ENCODE measurements at places on chromosomes 7 and 10.

- DNase-seq: no peak
Measured at GRCh38 chr10:124345521-124345920, 73.2 kb downstream of the OAT start.

GRCh38 chr10:71077796-71078453 lies 134.4 kb upstream of the UNC5B start:
- DNase-seq: no peak

DNA sequence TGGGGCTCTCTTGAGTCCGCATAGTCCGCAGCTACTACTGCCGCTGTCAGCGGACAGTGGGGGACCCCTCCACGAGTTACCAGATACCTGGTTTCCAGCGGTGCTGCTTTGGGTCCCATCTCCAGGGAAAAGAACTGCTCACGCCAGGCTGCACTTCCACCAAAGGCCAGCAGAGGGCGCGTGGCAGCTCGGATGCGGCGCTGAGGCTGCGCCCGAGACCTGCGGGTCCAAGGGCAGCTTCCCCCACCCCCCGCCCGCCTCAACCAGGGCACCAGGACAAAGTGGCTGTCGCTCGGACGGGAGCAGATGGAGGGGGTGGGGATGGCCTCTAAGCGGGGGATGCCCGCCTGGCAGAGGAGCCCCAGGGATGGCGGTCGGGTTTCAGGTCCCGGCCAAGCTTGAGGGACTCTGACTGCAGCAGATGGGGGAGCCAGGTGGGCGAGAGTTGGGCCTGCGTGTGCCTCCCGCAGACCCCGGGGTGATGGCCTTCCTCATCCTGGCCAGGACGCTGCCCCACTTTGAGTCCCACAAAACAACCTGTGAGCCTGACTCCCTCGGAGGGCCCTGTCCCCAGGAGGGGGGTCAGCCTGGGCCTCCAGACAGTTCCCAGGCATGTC lies 23.8 kb upstream of the ZNF735 start:
- DNase-seq: peak; percentile 36

DNA sequence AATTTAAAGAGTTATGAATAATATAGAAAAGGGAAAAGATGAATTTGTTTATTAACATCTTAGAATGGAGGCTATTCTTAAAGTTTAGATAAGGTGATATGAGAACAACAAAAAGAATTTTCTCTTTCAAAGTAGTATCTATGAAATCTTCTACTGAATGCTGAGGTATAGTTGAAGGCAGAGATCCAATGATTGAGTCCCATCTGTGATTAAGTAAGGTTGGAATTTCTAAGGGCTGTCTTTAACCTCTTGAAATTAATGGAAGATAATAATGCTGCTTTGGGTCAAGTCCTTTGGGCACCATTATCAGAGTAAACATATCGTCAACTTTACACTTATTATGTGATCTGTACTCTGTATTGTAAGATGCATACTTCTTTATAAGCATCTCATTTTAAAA lies 307.9 kb downstream of the PRKG1 start:
- no peak for DNase-seq

GRCh38 chr7:91514591-91514990 lies 250.4 kb downstream of the FZD1 start:
- no peak for DNase-seq

GRCh38 chr10:106982268-106982667 lies 182.2 kb downstream of the SORCS1 start:
- DNase-seq: no peak

GRCh38 chr10:61965703-61966395 lies 64.3 kb downstream of the ARID5B start:
- DNase-seq: no peak

DNA sequence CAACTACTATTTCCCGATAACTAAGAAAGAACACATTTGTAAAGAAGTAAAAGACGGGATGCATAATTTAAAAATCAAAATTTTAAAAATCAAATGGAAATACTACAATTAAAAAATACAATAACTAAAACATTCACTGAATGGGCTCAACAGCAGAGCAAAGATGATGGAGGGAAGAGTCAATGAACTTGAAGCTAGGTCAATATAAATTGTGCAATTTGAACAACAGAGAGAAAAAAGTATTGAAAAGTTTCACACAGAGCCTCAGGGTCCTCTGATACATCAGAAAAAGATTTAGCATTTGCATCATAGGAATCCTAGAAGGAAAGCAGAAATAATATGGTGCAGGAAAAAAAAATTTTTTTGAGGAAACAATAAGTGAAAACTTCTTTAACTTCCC lies 581.0 kb downstream of the KCNMA1 start:
- no peak for DNase-seq

DNA sequence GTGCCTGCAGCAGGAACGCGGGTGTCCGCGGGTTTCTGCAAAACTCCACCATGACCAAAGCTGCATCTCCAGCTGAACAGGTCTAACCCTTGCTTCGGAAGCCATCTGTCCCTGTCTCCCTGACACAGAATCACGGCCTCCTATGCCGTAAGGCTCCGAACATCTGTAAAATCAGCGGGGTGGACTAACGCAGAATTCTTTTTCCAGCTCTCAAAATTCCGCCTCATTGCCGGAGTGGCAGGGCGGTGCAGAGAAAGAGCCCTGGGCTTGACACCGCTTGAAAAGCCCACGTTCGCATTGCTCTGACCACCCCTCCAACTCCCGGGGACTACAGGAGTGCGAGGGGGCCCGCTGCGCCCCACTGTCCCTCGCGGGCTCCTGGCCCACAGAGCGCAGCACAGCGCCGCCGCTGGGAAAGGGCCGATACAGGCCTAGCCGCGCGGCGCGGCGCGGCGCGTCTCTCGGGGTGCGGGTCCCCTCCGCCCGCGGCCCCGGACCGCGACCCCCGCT lies 409 bp downstream of the DNMBP start:
- no peak for DNase-seq

GRCh38 chr10:132962623-132963429 lies 20.5 kb upstream of the CFAP46 start:
- DNase-seq: no peak

- no peak for DNase-seq
Measured at GRCh38 chr10:95767884-95768556, 12.1 kb downstream of the ENTPD1 start.

Data from activated T-cell treated with anti-CD3 and anti-CD28 coated beads for 48 hours (primary cell).